ENCODE measurements at places on chromosomes 3 and 15. TPM values are rescaled to one million over a fixed set of nuclear protein-coding genes. Genes with fewer than 3 reads are reported as not detected.

The SPTBN5 gene
- 2.1 TPM for total RNA-seq

The BNC1 gene
- total RNA-seq, result not detected

The CX3CR1 gene
- not detected for total RNA-seq

GRCh38 chr15:85905751-85906450 lies 111.2 kb upstream of the KLHL25 start:
- no peaks in the 10 kb centered on the region for H3K4me1 ChIP-seq
- peaks cover 7% of the 10 kb centered on the region for H3K27me3 ChIP-seq
- H3K4me3 ChIP-seq, result no peak overlapping the region
- no peak overlapping the region for H3K27ac ChIP-seq

GRCh38 chr3:116618930-116619329 lies 90.6 kb upstream of the TUSC7 start:
- H3K27ac ChIP-seq, result no peak overlapping the region
- no peak for DNase-seq
- no peaks in the 10 kb centered on the region for H3K27me3 ChIP-seq
- no peaks in the 10 kb centered on the region for H3K36me3 ChIP-seq

- H3K36me3 ChIP-seq, result peaks cover 4% of the 10 kb centered on the region
- H3K27ac ChIP-seq, result peak overlapping the region; percentile 89
- DNase-seq, result no peak
Measured at GRCh38 chr3:142027735-142028134, 121.6 kb downstream of the TFDP2 start.

- no peak overlapping the region for H3K4me3 ChIP-seq
- no peaks in the 10 kb centered on the region for H3K36me3 ChIP-seq
- DNase-seq, result no peak
- no peaks in the 10 kb centered on the region for H3K27me3 ChIP-seq
Measured at GRCh38 chr15:57158997-57159668, 217.2 kb upstream of the CGNL1 start.

All from Panc1 (cell line).